ENCODE measurements at places on chromosomes 12 and 14.

DNA sequence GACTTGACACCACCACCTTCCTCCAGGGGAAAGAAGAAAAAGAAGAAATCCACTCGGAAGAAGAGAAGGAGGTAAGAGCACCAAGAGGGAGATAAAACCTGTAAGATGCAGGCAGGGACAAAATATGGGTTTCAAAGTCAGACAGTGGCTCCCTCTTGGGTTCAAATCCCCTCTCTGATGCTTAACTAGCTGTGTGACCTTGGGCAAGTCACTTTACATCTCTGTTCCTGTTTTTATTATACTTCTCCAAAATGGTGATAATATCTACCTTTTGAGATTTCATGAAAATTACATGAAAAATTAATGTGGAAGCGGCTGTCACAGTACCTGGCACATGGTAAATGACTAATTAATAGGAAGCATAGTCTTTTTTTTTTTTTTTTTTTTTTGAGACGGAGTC is 64.4 kb upstream of the HSPB8 start:
- no peak for DNase-seq

- no peak for DNase-seq
Observed at GRCh38 chr14:60856111-60856510, 121.5 kb downstream of the MNAT1 start.

DNA sequence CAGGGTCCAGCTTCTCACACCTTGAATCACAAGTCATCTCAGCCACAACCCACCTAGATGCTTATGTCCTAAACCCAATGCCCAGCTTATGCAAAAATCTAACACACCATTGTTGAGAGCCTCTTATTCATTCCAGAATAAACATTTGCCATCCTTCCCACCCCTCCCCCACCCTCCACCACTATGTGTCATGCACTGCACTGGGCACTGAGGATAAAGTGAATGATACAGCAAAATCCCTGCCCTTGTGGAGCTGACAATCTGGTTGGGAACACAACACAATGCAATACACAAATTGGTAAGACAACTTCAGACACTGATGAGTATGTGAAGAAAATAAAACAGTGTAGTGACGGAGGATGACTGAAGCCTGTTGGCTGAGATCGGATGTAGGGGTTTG is 1.4 kb upstream of the GLTP start:
- peak; percentile 30 for DNase-seq

DNA sequence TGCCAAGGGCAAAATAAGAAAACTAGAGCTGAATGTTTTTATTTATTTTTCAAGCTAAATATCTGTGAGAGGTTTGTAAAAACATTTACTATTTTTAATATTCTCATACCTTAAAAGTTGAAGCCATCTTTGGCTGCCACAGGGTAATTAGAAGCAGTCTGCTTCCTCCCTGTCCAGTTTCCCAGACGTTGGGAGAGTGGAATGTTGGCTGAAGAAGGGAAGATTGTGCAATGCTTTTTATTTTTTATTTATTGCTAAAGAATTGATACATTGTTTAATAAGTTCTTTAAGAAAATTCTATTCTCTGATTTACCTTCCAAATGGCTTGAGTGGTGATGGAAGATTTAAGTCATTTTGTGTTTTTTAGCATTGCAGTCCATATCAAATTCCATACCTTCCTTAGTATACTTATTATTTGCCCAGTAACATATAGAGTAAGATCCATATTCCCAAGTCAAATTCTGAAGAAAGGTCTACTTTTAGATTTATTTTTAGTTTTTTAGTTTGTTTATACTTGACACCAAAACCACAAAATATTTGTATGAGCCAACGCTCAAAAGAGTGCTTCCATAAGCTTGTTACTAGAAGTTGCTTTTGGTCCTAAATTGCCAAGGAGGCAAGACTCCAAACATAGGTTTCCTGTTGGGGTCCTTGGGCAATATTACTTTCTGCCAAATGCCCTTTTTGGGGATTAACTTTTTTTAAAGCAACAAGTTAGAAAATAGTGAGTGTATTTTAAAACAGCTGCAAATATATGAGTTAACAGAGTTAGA is 124.0 kb upstream of the CPM start:
- DNase-seq: peak; percentile 47

- no peak for DNase-seq
Observed at GRCh38 chr14:94153750-94154342, 20.3 kb upstream of the PPP4R4 start.

DNA sequence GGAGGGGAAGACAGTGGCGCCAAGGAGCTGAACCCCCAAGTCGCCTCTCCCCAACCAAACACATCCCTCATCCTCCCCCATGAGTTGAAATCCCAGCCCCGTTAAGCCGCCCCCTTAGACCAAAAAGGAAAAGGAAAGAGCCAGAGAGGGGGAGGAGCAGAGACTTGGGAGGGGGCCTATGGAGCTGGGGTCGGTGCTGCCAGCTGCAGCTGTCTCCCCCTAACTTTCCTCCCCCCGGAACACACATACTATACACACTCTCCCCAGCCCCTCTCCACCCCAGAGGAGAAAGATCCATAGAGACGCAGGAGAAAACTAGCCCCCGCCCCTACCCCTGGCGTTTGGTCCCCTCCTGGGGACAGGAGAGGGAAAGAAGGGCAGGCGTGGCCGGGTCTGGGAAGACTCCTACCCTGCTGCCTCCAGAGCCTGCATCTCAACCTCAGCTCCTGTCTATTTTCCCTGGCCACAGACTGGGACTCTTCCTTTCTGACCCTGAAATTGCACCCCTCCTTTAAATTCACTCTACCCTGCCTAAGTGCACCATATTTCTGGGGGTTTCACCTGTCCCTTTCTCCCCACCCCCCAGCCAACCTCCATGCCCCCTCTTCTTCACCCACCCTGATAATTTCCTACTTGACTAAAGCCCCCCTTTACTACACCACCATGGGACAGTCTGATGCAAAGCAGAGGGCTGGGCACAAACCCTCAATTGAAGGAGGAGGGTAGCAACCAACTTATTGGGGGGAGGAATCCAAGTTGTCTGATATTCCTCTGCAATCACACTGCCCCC is 1.7 kb upstream of the HOXC9 start:
- no peak for DNase-seq

DNA sequence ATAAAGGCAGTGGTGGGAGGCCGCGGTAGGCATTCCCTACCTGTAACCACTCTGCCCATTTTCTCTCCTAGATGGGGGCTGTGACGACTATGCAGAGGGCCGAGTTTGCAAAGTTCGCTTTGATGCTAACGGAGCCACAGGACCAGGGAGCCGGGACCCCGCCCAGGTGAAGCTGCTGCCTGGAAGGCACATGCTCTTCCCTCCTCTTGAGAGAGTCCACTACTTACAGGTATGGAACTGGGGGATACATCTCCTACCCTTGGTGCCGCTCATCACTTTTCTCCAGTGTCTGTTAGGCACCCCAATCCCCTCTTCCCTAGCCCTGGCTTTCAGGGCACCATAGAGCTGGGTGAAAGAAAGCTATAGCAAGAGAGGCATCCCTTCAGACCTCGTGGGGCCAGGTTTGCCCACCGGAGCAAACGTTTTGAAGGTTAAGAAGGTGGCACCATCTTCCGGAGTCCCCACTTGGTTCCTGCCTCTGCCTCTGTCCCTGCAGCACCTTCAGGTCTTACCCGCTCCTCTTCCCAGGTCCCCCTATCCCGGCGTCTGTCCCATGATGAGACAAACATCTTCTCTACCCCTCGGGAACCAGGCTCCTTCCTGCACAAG is 2.0 kb upstream of the P3H3 start:
- no peak for DNase-seq

- no peak for DNase-seq
Observed at GRCh38 chr12:84727961-84728360, 184.6 kb downstream of the SLC6A15 start.

- no peak for DNase-seq
Observed at GRCh38 chr14:43903209-43903608, 603.9 kb downstream of the FSCB start.

- no peak for DNase-seq
Observed at GRCh38 chr14:60933920-60934655, 46.8 kb downstream of the TRMT5 start.

DNA sequence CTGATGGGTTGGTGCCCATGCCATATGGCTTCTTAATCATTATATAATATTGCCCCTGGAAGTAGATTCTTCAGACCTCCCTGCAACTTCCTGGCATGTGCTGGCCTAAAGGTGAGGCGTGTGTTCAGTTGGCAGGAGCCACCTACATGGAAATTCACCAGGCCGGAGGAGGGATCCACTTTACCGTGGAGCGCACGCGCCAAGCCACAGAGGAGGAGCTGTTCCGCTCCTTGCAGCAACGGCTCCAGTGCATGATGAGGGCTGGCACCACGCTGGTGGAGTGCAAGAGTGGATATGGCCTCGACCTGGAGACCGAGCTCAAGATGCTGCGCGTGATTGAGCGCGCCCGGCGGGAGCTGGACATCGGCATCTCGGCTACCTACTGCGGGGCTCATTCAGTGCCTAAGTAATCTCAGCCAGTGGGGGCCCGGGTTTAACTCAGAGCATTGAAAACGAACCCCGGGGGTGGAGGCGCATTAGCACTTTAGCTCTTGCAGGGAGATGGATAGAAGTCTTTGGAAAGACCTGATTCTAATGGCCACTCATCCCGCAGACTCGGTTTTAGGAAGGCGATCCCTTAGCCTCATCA is 13.5 kb downstream of the AMDHD1 start:
- DNase-seq: no peak

DNA sequence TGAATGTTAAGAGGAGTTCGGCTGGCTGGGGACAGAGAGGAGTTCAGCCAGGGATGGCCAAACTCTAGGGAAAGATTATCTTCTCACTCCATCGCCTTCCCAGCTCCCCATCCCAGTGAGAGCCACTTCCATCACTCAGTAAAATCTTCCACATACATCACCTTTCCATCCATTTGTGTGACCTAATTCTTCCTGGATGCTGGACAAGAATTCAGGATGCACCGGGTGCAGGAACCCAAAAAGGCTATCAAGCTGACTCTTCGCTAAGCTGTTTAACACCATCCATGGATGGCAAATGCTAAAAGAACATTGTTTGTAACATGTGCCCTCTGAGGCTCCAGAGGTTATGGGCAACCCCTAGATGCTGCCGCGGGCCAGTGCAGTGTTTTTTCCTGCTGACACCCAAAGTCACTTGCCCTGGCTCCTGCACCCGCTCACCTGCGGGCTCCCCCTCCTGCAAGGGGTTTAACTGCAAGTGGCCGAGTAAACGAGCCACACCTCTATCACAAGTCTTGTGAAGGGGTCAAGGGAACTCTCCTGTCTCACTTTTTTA is 216.0 kb upstream of the NPAS3 start:
- no peak for DNase-seq
